Activated naive CD8-positive, alpha-beta T cell treated with anti-CD3 and anti-CD28 coated beads, Interleukin-2, amount 50 U/mL, for 16 hours (primary cell): ENCODE measurements at places on chromosomes 6 and 20.

GRCh38 chr20:23130622-23131140 lies 44.6 kb upstream of the CD93 start:
- DNase-seq = no peak

GRCh38 chr6:111680015-111680712 lies 74.5 kb upstream of the TRAF3IP2 start:
- no peak for DNase-seq

- no peak for DNase-seq
Observed at GRCh38 chr6:21067521-21067920, 526.0 kb upstream of the SOX4 start.

DNA sequence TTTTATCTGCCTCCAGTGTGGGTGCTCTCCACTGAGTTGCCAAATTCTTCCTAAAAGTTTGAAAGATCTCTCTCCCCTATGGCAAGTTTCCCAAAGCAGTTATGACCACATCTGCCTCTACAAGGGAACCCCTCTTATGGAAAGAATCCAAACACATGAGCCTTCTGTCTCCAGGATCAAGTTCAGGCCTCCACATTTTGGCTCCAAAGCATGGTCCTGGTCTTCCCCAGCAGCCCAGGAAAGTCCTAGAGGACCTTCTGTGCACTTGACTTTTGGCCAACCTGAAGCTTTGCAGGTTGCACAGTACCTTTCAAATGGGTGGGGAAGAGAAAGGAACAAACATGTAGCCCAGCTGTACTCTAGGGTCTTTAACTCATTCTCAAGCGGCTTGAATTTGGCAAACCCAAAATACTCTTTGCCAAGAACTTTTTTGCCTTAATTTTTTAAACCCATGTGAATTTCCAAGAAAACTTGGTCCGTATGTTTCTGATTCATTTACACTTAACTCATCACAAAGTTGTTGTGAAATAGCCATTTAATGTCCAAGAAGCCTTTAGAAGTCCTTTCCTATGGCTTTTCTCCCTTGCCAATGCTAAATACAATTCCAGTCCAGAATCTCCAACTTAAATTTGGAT lies 240.1 kb upstream of the TBX18 start:
- no peak for DNase-seq

DNA sequence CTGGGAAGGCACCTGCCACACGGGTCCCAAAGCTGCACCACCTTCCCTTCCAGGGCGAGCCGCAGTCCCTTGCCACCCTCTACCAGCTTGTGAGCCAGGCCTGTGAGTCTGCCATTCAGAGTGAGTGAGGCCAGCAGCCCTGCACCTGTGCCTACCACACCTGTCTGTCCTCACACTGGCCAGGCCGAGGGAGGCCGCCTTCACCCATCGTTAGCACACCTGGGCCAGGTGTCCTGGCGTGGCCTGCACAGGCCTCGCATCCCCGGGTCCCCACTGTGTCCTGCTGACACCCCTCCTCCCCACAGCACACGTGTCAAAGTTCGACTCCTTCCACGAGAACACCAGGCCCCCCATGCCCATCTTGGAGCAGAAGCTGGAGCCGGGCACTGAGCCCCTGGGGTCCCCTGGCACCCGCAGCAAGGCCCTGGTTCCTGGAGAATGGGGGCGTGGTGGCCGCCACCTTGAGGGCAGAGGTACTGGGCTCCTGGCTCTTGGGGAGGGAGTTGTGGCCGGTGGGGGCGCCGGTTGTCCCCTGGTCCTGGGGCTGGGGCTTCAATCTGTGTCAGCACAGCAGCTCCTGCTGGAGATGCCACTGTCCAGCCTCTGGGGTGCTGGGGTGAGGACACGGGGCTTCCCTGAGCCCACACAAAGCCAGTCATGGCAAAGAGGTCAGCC lies 33.0 kb downstream of the CHRNA4 start:
- no peak for DNase-seq

DNA sequence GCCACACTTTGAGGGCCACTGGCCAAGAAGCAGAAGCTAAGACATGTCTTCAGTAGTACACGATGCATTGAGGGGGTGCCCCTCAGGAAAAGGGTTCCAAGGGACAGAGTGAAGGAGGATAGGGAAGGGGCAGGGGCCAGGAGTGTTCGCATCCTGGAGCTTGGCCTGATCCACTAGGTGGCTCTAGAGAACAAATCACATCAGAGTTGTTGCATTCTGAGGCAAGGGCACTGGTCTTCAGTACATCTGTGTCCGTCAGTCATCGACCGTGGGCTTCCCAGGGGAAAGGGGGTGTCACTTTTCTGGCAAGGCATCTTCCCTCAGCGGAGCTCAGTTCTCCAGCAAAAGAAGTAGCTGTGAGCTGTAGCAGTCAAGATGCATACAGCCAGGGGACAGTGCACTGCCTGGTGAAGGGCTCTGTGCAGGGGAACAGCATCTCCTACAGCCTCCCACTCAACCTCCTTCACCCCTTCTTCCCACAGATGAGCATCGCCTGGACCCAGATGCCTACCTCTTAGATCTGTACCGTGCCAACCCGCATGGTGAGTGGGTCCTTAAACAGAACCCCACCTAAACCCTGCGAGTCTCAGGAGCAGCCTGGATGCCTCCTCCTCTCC lies 47.8 kb downstream of the ARHGAP40 start:
- no peak for DNase-seq

DNA sequence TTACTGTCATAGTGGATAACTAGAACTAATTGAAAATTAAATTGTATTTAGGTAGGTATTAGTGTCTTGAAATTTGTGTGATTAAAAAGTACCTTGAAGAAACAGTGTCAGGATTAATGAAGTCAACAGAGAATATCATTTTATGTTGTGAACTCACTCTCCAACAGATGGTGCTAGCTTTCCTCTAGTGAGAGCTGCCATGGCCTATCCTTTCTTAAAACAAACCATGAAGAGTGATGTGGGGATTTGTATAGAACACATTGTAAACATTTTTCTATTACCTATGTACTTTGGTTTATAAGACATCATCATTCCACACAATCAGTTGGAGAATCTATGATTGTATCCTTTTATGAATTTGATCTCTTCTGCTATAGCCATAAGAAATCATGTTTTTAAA lies 4.8 kb upstream of the SRSF12 start:
- DNase-seq = no peak

DNA sequence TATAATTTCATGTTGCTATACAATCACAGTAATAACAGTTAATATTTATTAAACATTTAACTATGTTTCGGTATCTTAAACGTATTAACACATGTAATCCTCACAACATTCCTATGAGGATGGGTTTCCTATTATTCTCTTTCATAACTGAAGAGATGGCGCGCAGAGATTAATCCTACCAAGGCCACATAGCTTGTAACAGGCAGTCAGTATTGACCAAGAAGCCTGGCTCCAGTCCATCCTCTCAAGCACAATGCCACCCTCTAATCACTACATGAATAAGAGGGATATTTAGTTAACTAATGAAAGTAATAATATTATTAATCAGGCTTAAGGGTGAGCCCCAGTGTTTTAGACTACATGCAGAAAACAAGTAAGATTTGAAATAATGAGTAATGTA lies 149.7 kb upstream of the SIM1 start:
- DNase-seq = no peak

- no peak for DNase-seq
Observed at GRCh38 chr6:118770835-118771234, 119.4 kb upstream of the CEP85L start.

DNA sequence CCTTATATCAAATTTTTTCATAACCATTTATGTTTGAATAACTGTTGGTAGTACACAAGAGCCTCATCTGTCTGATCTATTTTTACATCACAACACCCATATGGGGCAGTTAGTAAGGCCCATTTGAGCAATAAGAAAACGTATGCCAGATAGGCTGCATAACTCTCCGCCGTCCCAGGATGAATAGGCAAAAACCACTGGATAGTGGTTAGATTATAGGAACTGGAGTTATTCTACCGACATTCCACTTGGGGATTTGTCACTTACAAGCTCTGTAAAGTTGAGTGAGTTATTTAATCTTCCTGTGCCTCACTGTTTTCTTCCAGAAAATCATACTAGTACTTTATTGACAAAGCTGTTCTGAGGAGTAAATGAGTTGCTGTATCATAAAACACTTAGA lies 881.9 kb downstream of the QKI start:
- no peak for DNase-seq

DNA sequence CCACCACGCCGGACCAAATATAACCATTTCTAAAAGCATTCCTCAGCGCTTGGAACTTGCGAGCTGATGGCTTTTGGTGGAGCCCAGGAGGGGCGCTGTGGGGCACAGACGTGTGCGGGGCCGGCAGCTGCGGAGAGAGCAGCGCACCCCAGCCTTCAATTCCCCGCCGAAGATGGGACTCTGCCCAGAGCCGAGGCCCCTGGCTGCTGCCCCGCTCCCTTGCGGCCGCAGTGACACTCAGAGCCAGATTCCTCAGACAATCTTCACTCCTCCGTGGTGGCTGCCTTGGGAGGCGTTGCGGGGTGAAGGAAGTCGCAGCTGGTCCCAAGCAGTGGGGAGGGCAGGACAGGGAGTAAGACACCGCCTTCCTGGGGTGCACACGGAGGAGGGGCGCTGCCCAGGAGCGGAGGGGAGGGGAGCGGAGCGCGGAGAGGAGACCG lies 87.7 kb downstream of the TMEM242 start:
- DNase-seq = no peak

- no peak for DNase-seq
Observed at GRCh38 chr6:77173472-77174074, 289.7 kb downstream of the HTR1B start.

DNA sequence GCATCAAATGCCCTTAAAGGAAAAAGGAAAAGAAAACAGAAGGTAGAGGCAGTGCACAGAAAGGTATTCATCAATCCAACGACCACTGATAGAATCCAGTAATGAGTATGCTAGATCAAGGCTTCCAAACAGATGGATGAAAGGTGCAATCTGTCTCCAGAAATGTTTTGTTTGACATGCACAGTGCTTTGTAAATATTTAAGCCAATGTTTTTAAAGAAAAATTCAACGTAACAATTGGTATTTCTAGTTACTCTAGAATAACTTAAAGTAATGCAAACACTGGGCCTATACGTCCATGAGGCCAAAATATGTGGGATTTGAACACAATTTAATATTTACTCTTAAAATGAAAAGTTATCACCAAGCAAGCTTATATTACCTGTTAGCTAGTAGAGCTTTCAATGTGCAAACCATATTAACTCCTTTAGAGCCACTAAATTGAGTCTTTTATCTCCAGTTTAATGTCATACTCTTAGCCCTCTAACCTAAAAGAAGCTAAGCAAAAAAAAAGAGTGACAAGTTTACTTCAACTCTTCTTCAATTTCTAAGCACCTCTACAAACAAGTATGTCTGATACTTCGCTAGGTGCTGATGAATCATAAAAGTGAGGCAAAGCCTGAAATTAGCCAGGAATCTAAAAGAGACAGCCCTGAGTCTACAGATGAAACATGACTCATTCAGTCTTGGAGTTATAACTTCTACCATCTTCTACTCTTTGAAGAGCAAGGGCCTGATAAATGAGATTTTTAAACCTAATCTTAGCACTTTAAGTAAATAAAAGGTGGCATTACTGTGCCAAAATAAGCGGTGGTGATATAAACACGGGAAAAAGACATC lies 169.8 kb downstream of the PTPRK start:
- no peak for DNase-seq

DNA sequence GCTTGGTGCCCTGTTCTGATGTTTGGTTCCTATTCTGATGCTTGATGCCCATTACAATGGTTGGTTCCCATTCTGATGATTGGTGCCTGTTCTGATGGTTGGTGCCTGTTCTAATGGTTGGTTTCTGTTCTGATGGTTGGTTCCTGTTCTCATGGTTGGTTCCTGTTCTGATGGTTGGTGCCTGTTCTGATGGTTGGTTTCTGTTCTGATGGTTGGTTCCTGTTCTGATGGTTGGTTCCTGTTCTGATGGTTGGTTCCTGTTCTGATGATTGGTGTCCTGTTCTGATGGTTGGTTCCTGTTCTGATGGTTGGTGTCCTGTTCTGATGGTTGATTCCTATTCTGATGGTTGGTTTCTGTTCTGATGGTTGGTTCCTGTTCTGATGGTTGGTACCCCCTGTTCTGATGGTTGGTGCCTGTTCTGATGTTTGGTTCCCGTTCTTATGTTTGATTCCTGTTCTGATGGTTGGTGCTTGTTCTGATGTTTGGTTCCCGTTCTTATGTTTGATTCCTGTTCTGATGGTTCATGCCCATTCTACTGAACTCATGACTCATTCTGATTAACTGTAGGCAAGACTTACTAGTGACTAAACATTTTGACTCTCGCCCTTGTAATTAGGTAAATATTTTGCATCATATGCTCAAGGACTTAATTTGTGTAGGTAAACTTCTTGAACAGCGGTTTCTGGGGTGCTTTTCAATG lies 146.2 kb downstream of the DLL1 start:
- no peak for DNase-seq

DNA sequence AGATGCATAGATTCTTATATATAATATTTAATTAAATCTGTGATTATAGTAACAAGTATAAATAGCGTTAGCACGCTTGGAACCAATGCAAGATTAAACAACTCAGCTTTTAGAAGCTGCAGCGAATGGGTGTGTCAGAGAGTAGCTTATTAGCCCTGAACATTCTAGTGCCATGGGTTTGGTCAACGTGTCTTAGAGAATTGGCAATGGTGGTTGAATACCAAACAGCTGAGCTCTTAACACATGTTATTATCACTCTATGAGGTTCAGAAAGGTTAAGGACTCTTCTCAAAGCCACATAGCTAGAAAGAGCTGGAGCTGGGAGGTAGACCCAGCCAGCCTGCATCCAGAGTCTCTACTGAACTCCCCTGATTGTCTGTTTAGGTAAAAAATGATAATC lies 284.2 kb upstream of the CHD6 start:
- no peak for DNase-seq

- no peak for DNase-seq
Observed at GRCh38 chr6:8814440-8815000, 379.2 kb upstream of the SLC35B3 start.

GRCh38 chr6:151765444-151765886 lies 42.0 kb upstream of the ESR1 start:
- DNase-seq = no peak

- DNase-seq = no peak
Observed at GRCh38 chr6:157456524-157456829, 75.5 kb downstream of the ZDHHC14 start.

- no peak for DNase-seq
Observed at GRCh38 chr20:13563854-13564253, 74.9 kb downstream of the TASP1 start.

DNA sequence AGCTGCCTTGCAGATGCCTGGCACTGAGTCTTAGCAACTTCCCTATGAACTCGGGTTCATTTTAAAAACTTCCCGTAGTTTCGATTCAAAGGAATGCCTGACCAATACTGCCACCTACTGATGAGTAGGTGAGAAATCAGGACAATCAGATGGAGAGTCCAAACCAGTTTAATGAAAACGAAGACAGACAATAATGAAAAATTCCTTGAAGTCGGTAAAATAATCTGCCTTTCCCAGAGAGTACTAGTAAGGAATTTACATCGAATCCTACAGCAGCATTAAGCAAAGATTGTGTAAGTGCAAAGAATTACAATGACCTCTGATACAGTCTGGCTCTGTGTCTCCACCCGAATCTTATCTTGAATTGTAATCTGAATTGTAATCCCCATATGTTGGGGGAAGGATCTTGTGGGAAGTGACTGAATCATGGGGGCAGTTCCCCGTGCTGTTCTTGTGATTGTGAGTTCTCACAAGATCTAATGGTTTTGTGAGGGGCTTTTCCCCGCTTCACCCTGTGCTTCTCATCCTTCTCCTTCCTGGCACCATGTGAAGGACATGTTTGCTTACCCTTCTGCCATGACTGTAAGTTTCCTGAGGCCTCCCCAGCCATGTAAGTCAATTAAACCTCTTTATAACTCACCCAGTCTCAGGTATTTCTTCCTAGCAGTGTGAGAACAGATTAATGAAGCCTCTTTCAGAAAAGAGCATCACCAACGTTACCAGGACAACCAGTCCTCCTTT lies 134.4 kb downstream of the ARHGAP18 start:
- no peak for DNase-seq

- DNase-seq = no peak
Observed at GRCh38 chr20:55229451-55229850, 754.1 kb downstream of the DOK5 start.
